ENCODE measurements at places on chromosomes 5 and 9.

GRCh38 chr9:109520475-109521132 is 22.5 kb upstream of the PTPN3 start:
- DNase-seq = peak; percentile 84

- no peak for DNase-seq
These were observed 18.0 kb upstream of the FABP6 start for GRCh38 chr5:160211352-160211751.

DNA sequence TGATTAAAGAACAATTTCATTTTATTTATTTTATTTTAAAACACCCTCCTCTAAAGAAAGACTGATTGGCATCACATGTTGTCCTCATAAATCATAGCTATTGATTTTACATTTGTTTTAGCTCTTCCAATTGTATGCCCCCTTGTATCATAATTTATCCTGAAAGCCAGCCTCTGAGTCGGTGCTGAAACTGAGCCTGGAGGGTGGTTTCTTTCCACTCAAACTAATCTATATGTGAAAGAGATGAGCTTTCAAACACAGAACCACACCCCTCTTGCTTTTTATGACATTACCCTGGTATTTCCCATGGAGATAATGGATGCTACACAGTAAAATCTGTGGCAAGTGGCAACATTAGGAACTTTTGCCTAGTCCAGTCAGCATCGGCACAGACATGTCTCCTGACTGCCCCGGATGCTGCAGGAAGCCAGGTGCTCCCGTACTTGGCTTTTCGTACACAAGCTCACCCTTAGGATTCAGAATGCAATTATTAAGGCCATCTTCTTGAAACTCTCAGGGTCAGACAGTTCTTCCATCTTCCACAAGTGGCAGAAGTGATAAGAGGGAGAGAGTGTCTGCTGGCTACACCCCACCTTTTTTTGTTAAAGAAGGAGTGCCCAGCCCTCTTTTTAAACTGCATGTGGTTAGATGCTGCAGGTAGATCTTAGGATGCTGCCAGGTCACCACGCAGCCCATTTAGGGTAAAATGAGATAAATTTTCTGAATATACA is 91.1 kb downstream of the SNCAIP start:
- DNase-seq = no peak

DNA sequence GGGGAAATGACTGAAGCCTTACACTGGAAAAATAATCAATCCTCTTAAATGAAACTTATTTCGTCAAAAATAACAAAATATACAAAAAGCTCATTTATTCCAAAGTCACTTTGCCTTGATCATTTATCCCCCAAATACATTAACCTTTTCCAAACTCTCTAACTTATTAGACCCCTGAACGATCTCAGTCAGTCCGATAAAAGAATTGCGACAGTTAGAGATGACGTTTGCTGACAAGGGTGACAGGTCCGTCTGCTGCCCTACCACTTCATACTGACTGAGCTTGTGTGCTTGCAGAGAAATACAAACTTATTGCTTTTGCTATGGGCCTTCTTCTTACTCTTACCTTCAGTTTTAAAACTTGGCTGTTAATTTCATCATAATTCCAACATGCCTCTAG is 169.7 kb downstream of the ZDHHC21 start:
- no peak for DNase-seq

DNA sequence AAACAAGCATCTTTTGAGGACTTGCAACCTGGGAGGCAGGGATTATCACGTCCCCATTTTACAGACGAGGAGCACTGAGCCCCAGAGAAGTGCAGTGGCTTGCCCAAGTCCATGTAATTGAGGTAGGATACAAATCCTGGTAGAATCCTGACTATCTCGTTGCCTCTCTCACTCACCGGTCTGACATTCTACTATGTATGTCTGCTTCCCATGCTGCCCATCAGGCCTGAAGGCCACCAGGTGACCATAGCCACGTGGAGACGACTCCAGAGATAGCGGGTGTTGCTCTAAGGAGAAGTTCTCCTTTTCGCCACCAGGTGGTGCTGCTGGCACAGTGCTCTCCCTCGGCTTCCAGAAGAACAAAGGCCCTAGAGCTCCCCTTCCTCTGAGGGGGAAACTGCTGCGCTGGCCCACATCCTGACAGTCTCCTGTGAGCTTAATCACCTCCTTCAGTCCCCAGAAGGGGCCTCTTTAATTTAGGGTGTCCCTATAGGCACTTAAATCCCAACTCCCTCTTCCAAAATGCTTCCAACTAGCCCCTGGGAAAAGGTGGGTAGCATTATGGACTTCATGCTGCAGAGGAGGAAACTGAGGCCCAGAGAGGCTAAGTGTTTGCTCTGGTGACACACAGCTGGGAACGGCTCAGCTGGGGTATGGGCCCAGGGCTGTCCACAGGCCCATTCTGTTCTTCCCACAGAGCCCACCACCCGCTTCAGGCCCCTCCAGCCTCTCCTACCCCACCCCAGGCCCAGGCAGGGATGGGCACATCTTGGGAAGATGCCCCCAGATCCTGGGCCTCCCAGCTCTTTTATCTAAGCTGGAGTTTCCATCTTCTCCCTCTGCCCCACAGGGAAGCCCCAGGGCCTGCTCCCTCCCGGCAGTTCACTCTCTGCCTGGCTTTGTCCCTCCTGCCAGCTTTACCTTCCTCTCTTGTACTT is 6.4 kb downstream of the SLC34A1 start:
- peak; percentile 83 for DNase-seq

GRCh38 chr5:142315096-142315900 is 9.5 kb downstream of the SPRY4 start:
- DNase-seq = no peak

GRCh38 chr5:110070836-110071235 is 381.1 kb downstream of the MAN2A1 start:
- DNase-seq = no peak

DNA sequence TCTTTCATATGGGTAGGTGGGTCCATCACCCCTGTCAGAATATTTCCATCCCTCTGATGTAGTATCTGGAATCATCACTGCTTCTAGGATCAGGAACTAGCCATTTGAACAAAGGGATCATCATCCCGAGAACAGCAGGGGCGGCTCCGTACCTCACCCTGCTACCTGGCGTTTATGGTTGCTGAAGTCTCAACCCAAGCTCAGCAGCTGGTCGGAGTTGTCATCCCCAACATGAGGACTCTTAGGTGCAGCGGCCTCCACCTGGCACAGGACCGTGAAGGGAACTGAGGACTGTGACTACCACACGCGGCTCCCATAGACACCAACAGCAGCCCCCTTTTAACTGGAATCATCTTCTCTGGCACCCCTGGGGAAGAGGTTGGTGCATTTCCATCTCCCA is 35.1 kb downstream of the ROR2 start:
- DNase-seq = no peak

DNA sequence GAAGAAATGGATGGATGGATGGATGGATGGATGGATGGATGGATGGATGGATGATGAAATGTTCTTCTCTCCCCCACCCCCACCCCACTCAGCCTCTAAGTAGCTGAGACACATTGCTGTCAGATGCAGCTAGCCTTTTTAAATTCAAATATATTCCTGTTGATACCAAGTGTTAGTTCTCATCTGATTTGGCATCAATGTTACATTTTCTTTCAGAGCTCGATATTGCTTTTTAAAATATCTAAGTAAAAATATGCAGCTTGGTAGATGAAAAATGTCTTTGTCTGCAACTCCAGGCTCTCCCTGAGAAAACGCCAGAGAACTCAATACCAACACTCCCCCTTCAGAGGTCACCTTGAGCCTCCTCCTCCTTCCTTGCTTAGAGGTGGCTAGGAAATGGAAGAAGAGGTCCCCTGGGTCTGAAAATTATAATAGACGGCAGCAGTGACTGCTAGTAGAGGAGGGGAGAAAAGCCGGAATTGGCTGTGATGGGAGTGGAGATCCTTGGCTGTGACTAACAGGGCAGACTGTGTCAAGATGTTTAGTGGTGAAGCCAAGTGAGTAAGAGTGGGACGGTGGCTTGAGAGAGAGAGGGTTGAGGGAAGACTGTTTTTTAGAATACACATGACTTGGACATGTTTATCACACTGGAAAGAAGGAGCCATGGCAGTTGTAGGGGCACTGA is 156.0 kb downstream of the ZNF462 start:
- DNase-seq = peak; percentile 49

DNA sequence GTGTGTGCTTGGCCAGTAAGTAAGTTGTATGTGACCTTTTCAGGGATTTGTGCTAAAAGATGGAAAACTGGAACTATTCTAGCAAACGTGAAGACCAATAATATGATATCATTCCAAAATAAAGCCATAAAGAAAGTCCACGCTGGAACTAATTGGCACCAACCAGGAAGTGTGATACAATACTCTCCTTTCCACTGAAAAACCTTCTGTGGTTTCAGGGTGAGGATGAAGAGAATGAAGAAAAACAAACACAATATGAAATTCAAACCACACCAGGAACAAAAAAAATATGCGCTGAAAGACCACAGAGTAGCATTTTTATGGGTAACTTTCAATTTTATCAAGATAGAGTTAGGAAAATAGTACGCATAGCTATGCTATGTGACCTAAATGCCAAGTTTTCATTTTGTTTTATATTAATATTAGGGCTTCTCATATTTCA is 105.8 kb downstream of the EFNA5 start:
- DNase-seq = no peak

GRCh38 chr9:16385590-16385989 is 484.9 kb downstream of the BNC2 start:
- DNase-seq = peak; percentile 39

GRCh38 chr5:80122579-80122978 is 87.4 kb downstream of the THBS4 start:
- no peak for DNase-seq

DNA sequence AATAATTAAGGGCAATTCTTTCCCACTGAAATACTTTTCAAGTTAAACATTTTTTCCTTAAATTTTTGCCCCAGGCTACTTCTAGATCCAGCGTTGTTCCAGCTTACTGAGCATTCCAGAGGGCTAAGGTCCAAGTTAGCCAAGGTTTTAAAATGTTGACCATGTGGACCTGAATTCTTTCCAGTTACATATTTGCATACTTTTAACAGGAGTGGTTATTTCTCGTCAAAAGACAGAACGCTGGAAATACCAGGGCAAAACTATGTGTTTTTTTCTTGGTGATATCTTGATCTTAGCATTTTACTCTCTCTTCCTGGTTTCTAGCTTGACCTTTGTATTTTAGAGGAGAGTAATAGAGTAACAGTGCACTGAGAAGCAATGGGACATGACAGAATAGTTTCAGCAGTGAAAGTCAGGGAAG is 32.8 kb downstream of the TMC1 start:
- DNase-seq = no peak

- DNase-seq = no peak
These were observed 56.0 kb downstream of the SLC1A3 start for GRCh38 chr5:36662291-36662851.

DNA sequence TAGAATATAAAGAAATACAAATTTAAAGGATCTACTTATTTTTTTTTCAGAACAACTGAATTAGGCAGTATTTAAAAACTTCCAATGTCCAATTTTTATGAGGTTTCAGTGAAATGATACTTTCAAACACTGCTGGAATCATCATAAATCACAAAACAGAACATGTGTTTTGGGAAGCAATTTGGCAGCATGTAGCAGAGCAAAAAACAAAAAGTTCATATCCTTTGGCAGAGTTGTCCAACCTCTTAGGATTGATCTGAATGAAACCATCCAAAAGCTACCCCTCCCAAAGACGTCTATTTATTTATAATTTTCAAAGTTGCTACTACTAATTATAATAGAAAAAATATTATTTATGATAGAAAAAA is 192.4 kb upstream of the PUM3 start:
- DNase-seq = no peak

DNA sequence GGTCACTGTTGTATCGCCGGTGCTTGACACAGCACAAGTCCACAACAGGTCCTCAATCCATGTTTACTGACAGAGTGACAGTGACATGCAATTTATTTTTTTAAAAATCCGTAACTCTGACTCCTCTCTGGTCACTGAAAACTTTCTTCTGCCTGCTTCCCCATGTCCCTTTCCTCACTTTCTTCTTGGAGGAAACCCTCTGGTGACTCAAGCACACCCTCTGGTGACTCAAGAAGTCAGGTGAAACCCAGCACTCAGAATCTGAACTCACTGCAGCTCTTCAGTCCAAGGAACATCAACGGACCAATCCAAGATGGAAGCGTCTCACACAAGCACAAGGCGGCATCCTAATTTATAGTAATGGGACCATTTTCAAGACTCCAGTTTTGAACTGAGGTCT is 245.9 kb downstream of the FSTL4 start:
- peak; percentile 57 for DNase-seq

DNA sequence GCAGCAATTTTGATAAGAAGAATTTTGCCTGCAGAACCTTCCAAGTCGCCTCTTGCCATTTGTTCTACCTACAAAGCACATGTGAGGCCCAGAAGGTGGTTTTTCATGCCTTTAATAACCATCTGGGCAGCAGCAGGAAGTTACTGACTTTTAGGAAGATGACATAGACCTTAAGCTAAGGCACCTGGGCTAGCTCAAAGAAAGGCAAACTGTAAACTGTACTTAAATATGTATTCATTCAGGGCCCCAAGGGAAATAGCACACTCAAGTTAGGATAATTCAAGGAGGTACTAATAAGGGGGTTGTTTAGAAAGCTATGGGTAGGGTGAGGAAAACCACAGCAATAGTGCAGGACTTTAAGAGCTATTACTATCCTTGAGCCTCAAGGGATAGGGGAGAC is 57.3 kb upstream of the HSPB3 start:
- no peak for DNase-seq

GRCh38 chr5:24226479-24226878 is 418.3 kb downstream of the CDH10 start:
- no peak for DNase-seq

DNA sequence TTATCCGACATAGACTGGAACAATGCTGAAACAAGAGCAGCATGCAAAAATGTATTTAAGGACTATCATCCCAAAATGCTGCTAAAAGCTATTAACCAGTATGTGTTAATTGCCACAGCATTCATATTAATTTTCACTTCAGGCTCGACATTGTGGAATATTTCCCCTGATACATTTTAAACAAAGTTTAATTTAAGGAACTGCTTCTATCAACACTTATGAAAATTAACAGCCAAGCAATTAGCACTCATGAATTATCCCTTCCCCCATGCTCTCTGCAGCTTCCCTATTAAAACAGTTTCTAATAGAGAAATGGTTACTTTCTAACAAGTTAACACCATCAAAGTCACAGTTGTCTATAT is 54.8 kb downstream of the MAPKAP1 start:
- no peak for DNase-seq

DNA sequence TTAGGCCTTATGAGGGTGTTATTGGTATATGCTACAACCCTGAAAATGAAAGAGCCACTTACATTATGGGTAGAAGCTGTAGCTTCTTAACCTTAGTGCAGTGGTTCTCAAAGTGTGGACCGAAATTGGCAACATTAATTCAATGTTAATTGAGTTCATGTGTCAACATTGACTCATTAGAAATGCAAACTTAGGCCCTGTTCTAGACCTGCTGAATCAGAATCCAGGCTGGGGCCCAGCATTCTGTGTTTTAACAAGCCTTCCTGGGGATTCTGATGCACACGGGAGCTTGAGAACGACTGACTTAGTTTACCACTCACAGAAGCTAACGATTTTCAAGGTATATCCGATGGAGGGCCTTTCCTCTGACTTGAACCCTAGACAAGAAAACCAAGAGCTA is 7.3 kb downstream of the VLDLR start:
- peak; percentile 72 for DNase-seq

- DNase-seq = no peak
These were observed 297.1 kb downstream of the GADD45G start for GRCh38 chr9:89901920-89902319.
